ENCODE measurements at places on chromosomes 12 and 14.
A peak's percentile ranks its signal among the peaks of the same experiment; 100 is the strongest.

DNA sequence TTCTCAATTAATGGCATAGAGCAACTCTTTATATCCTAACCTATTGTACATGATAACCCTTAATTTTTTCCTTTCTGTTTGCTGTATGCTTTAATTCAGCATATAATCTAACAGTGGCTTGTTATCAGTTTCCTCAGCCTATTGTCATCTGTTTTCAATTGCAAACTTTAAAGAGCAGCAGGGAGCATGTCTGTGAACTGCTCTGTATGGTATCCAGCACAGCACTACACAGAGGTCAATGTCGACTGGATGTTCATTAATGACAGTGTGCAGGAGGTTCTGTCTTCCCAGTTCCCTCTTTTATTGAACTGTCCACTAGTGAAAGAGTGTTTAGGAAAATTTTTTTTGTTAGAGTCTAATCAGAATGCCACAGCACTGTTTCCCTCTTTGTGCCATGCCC is 609.1 kb downstream of the SOX5 start:
- DNase-seq = no peak

GRCh38 chr12:117732761-117733548 is 235.8 kb downstream of the KSR2 start:
- no peak for DNase-seq

- DNase-seq = peak; percentile 88
These were observed 214.8 kb downstream of the CHST11 start for GRCh38 chr12:104671409-104672095.

- no peak for DNase-seq
These were observed 8.5 kb downstream of the ZFYVE21 start for GRCh38 chr14:103724116-103724515.

DNA sequence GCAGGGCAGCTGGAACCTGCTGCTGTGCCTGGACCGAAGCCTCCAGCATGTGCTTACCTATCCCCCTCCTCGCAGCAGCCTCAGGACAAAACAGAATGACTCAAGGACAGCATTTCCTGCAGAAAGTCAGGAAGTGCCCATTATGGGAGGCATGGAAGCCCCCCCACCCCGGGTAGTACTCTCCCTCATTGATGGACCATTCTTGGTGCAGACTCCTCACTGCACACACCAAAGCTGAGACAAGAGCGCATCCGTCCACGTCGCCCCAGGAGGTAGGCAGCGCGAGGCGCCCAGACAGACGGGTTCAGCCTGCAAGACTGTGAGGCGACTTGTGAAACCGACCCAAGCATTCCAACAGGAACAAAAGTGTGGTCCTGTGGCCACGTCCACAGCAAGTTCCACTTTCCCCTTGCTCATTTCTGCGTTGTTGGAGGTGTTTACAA is 243.9 kb upstream of the ATXN7L3B start:
- DNase-seq = no peak

DNA sequence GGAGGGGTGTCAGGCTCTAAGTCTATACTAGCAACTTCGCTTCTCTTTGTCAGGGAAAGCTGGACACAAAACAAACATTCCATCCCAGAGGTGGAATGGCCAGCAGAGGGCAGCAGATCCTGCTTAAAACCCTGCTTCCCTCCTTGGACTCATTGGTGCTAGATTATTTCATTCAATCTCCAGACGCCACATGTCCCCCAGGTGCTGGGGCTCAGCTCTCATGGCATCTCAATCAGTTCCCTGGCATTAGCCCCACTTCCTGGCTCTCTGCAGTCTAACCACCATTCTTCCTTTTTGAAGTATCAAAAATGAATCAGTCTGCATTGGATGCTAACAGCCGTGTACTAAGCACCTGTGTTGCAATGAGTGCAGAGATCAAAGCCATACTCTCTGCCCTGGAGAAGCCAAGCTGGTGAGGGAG is 8.1 kb upstream of the PPP1R1A start:
- peak; percentile 35 for DNase-seq

DNA sequence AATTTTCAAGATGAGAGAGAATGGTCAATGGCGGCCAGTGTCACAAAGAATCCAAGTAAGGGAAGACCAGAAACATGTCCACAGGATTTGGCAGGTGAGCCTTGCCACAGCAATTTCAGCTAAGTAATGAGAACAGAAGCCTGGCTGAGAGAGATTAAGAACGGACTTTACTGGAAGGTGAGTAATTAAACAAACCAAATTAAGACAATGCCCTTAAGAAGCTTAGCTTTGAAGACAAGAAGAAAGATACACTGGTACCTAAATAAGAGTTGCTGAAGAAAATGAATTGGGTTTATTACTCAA is 145.4 kb upstream of the PLEKHG7 start:
- no peak for DNase-seq

DNA sequence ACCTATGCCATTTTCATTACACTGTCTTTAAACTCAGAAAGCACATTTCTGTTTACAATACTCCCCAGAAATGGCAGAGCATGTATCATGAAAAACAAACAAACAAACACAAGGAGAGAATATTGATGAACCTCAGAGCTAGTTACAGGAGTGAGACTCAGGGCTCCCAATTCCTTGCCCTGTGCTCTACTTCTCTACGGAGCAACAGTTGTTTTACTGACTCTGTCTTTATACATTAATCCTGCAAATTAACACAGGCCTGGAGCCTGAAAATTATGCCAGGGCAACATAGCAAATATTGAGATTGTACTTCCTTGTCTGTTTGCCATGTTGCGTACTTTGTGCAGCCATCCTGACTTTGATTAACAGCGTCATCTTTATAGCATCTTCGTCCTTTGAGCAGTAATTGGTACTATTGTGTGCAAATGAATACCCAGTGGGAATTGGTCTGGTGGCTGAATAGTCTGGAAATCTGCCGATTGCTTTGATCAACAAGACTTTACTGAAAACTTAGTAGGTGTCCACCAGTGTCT is 15.2 kb upstream of the AKAP6 start:
- DNase-seq = no peak

DNA sequence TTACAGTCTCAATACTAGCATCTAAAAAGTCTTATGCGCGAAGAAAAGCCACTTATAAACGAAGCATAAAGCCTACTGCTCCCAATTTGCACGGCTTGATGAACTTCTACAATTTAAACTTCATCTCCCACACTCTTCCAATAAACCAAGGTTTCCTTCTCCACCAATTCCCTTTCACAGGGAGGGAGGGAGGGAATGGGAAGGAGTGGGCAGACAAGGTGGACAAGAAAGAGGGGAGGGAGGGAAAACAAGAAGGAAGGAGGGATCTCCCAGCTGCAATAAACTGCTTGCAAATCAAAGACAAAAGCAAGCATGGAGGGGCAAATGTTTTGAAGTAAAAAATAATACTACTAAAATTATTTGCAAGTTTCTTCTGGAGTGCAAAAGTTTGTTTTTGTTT is 64.5 kb downstream of the MED13L start:
- DNase-seq = no peak

- DNase-seq = no peak
These were observed 10.3 kb downstream of the NAB2 start for GRCh38 chr12:57099047-57099714.

- no peak for DNase-seq
These were observed 99.8 kb downstream of the DAD1 start for GRCh38 chr14:22489244-22489545.

DNA sequence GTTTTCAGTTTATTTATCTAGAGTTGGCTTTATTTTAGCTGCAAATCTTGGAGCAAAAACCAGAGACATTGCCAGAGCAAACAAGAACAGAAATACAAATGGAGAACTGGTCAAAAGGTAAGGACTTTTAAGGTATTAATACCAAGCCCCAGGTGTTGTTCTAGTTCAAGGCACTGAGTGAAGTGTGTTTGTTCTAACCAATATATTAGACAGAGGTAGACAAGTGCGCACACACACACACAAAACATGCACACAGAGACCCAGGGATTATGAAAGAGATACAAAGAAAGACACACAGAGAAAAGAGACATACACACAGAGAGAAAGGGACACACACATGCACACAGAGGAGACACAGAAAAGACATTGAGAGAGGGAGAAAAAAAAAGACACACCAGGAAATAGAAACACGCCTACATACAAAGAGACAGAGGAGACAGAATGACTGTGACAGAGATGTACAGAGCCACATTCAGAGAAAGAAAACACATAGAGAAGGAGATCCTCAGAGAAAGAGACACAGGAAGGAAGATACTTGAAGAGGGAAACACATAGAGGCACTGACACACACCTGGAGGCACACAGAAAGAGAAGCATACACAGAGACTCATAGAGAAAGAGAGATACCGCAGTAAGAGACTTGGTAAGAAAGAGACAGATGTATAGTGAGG is 50.2 kb downstream of the MIPOL1 start:
- DNase-seq = no peak

Data from activated CD4-positive, alpha-beta T cell treated with anti-CD3 and anti-CD28 coated beads, Interleukin-2, amount 50 U/mL, for 24 hours (primary cell).